ENCODE measurements at places on chromosomes 5 and 9.

DNA sequence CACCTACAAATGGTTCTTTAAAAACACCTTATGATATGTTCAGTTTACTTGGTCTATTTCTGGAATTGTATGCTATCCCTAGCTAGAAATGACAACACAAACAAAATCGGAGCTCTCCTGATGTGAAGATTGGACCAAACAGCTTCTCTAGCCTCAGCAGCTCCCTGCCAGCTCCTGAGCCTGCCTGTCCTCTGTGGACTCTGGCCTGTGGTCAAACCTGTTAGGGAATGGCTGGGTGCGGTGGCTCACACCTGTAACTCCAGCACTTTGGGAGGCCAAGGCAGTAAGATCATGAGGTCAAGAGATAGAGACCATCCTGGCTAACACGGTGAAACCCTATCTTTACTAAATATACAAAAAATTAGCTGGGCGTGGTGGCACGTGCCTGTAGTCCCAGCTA, 195.3 kb downstream of the GAS1 start:
- DNase-seq = no peak

- DNase-seq = no peak
These were observed 39.0 kb downstream of the DROSHA start for GRCh38 chr5:31492869-31493268.

DNA sequence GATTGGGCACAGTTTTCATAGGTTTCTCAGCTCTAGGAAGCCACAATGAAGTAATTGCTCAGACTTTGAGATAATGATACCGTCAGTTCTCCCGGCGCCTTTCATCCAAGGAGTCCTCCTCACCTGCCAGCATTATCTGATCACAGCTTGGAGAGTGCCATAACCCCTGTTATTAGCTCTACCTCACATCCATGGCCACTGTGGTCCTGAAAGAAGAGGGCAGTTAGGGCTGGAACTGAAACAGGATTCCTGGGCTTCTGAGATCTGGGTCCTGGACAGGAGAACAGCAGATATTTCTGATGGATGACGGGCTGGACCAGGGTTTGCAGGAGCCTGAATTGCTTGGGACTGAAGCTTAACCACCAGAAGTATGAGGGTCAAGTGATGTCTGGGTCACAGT, 13.5 kb downstream of the RGS3 start:
- no peak for DNase-seq

- DNase-seq = no peak
These were observed 63.4 kb downstream of the BARX1 start for GRCh38 chr9:93891549-93892310.

DNA sequence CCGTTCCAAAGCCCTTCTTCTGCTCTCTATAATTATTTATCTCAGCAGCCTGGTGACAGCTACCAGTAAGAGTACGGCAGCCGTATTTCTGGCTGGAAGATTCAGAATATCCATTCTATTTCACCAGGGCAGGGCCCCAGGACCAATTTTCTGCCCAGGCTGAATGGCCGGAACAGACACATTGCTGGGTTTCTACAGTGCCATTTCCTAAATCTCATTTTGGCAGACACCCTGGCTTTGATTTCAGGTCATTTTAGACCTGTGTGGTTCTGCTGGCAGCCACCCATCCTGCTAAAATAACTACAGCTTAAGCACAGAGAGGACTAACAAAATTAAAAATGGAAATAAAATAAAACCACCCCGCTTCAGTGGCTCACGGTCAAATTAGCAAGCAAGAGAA, 95.0 kb downstream of the CRB2 start:
- no peak for DNase-seq

- DNase-seq = no peak
These were observed 479.0 kb downstream of the CAAP1 start for GRCh38 chr9:26413611-26414010.

GRCh38 chr5:32726086-32726557, 15.0 kb downstream of the NPR3 start:
- no peak for DNase-seq

DNA sequence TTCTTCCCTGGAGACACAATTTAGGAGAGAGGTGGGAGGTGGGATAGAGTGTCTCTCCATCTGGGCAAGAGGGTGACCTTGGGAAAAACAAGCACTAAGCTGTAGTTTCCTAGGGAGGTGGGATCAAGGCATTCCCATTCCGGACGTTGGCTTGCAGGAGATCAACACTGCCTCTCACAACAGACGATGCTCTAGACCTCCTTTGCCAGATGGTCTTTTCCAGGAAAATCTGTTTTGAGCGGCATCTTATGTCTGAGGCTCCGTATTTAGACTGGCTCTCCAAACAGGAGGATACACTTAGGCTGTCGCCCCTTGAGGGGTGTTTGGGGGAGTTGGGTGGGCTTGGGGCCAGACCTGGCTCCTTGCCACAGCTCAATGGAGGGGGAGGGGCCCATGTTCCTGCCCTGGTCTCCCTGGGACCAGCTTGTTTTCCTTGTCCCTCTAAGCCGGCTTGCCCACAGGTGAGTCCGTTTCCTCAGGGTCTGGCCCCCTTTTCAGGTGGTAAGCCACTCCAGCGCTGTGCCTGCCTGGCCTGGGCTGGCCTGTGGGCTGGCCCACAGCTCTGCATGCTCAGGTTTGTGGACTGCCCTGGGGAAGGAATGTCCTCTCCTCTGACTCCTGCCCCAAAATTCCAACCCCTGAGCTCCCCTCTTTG, 2.4 kb downstream of the PSD2 start:
- no peak for DNase-seq

- DNase-seq = no peak
These were observed 153.0 kb downstream of the NSG2 start for GRCh38 chr5:174198541-174198940.

DNA sequence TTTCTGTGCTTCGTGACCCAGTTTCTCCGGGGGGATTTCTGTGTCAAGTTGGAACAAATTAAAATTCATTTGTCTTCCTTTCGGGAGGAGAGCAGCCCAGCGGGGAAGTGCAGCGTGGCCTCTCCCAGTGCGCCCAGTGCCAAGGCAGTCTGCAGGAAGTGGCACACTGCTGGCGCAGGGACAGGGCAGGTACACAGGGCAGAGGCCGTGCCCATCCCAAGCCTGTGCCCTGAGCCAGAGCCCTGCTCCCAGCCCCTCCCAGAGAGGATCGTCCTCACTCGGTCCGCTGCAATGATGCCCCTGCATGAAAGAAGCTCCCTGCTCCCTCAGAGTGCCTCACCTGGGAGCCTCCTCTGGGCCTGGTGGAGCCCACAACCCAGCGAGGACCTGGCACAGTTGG, 82.4 kb upstream of the PPP1R26 start:
- DNase-seq = no peak

DNA sequence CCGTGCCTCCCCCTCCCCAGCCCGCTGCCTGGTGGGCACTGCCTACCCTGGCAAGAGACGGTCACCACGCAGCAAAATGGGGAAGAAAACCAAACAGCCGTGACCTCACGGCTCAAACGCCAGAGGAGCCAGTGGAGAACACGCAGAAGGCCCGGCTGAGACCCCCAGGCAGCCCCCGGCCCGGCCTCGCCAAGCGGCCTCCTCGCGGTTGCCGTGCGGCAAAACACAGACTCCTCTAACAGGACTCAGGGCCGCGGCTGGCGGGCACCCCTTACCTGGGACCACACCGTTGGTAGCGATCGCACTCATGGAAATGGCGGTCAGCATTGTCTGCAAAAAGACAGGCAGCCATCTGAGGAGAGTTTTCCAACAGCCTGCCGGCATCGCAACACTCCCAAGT, 23.8 kb downstream of the SLC12A7 start:
- no peak for DNase-seq

- no peak for DNase-seq
These were observed 69.6 kb downstream of the ANKRD33B start for GRCh38 chr5:10633271-10634049.

- no peak for DNase-seq
These were observed 1.1 kb downstream of the NDOR1 start for GRCh38 chr9:137206602-137207001.

- no peak for DNase-seq
These were observed 7.8 kb upstream of the PURA start for GRCh38 chr5:140106101-140106500.

GRCh38 chr9:88322906-88323566, 65.2 kb upstream of the SPIN1 start:
- DNase-seq = no peak

- no peak for DNase-seq
These were observed 10.7 kb downstream of the AGTPBP1 start for GRCh38 chr9:85730916-85731630.

DNA sequence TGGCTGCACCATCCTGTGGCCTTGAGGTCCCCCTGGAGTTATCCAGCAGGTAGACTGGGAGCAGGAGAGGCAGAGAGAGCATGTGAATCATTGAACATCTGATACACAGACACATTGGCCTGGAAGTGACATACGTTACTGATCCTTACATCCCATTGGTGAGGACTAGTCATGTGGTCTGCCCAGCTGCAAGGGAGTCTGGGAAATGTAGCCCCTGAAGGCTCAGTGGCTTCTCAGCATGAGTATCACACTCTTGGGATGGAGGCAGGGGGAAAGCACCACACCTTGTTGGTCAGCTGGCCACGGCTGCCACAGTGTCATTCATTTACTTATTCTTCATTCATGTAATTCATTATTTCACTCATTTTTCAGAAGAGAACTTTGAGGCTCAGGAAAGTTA, 13.3 kb upstream of the KCNMB1 start:
- DNase-seq = no peak

- no peak for DNase-seq
These were observed 100.0 kb downstream of the ZSWIM6 start for GRCh38 chr5:61431923-61432620.

- DNase-seq = no peak
These were observed 1829.6 kb upstream of the NUDT12 start for GRCh38 chr5:105392122-105392709.

DNA sequence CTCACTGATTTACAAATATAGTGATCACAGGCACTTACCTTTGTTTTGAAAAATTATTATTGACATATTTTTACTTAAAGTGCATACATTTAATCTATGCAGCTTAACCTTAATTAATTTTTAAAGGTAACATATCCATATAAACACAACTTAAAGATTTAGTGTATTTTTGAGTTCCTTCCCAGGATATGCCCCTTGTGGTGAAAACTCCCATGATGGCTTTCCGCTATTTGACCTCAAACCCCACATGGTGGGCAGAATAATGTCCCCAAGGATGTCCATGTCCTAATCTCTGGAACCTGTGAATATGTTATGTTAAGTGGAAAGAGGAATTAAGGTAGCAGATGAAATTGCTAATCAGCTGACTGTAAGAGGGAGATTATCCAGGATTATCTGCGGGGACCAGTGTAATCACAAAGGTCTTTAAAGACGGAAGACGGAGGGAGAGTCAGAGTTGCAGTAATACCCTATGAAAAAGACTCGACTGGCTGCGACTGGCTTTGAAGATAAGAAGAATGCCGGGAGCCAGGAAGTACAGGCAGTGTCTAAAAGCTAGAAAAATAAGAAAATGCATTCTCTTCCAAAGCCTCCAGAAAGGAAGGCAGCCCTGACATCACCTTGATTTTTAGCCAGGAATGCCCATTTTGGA, 193.9 kb downstream of the ICE1 start:
- DNase-seq = no peak

Measured in stimulated activated CD8-positive, alpha-beta memory T cell treated with anti-CD3 and anti-CD28 coated beads, Interleukin-15, amount 100 ng/mL, for 24 hours (primary cell).